Thoracic aorta (tissue), 2 donors: ENCODE measurements at places on chromosomes 11 and 22. TPM values are rescaled to one million over a fixed set of nuclear protein-coding genes. Genes with fewer than 3 reads are reported as not detected.

GRCh38 chr11:34242037-34242625 is 115.7 kb downstream of the ABTB2 start:
- H3K36me3 ChIP-seq = no peaks in the 10 kb centered on the region
- no peaks in the 10 kb centered on the region for H3K27me3 ChIP-seq
- no peak for DNase-seq
- peaks cover 6% of the 10 kb centered on the region for H3K4me1 ChIP-seq
- H3K4me3 ChIP-seq = no peak overlapping the region
- no peak overlapping the region for H3K27ac ChIP-seq

DNA sequence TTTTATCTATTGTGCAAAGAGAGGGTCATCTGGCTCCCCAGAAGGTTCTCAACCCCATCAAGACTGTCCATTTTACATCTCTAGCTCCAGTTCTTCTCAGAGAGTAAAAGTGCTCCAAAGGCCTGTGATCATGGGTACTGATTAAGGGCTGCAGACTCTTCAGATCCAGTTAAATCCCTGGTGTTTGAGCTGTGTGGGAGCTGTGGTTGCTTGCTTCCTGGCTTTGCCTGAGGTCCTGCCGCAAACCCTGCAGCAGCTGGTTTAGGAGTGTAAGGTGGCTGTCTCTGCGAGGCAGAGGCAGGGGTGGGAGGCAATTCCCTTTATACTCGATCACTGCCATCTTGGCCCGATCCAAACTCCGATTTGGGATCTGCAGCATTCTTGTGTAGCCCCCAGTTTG is 1.2 kb downstream of the MRPL17 start:
- H3K27ac ChIP-seq = peak overlapping the region; percentile 79
- H3K4me3 ChIP-seq = peak overlapping the region; percentile 83
- peaks cover 5% of the 10 kb centered on the region for H3K36me3 ChIP-seq
- no peak for DNase-seq
- peaks cover 7% of the 10 kb centered on the region for H3K4me1 ChIP-seq

DNA sequence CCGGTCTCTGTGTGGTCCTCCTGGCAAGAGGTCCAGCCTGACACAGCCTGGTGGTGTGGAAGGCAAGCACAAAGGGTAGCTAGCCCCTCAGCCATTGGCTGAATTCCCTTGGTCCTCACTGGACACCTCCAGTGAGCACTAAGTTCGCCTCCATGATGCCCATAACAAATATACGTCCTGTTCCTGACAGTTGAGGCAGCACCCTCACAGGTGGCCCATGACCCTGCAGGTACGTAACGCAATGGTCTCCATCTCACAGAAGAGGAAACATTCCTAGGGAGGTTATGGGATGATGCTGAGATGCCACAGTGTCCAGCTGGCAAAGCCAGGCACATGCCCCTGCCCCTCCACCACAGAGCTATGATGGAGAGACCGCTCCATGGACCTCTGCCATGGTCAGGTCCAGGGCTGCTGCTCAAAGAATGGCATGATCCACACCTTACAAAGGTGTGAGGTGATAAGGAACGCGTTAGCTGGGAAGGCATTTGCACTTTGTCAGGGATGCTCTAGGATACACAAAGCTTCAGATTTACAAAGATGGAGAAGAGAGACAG is 1.4 kb upstream of the GNAZ start:
- peaks cover 16% of the 10 kb centered on the region for H3K4me1 ChIP-seq
- peak overlapping the region; percentile 70 for H3K4me3 ChIP-seq
- no peaks in the 10 kb centered on the region for H3K36me3 ChIP-seq
- no peak overlapping the region for H3K27ac ChIP-seq

DNA sequence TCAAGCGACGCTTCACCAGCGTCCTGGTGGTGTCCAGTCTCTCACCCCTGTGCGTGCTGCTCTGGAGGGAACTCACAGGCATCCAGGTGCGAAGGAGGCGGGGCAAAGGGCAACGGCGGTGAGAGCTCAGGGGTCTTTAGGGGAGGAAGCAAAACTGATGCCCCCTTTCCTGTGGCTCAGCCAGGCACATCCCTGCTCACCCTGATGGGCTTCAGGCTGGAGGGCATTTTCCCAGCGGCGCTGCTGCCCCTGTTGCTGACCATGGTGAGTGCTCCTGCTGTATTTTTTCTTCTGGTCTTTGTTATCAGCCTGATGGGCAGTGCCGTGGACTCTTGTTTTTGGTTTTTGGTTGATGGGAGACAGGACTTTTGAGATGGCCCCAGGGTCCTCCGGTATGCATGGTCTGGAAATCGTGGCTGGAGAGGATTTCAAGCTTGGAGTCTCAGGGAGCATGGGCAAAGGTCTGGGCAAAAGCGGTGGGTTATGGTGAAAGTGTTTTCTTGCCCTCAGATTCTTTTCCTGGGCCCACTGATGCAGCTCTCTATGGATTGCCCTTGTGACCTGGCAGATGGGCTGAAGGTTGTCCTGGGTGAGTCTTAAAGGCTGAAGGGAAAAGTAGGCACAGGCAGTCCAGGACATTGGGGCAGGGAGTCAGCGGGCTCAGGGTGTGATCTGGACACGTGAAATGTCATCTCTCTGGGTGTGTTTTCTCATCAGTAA is 695 bp downstream of the RCE1 start:
- peak overlapping the region; percentile 96 for H3K27ac ChIP-seq
- DNase-seq = no peak
- no peaks in the 10 kb centered on the region for H3K27me3 ChIP-seq
- H3K4me1 ChIP-seq = peaks cover 17% of the 10 kb centered on the region
- H3K36me3 ChIP-seq = peaks cover 16% of the 10 kb centered on the region
- H3K4me3 ChIP-seq = peak overlapping the region; percentile 90

GRCh38 chr22:39149915-39150847 is 2.3 kb downstream of the CBX7 start:
- H3K36me3 ChIP-seq = peaks cover 5% of the 10 kb centered on the region
- no peaks in the 10 kb centered on the region for H3K27me3 ChIP-seq
- peaks cover 67% of the 10 kb centered on the region for H3K4me1 ChIP-seq
- peak overlapping the region; percentile 99 for H3K4me3 ChIP-seq
- peak overlapping the region; percentile 97 for H3K27ac ChIP-seq

DNA sequence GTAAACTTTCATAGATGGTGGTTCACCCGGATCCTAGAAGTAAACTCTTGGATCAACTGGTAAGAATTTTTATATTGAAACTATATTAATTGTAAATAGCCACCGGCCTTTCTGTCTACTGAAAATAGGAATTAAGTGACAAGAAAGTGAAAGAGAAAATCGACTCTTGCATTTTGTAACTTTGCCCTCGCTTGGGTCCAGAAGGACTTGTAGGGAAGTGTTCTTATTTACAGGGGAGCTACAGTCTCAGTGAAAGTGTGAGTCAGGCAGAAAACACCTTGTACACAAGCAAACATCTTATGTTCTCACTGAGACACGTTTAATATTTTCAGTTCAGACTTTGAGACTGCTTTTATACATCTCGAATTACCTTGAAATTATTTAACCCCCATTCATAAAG is 238.9 kb downstream of the BLID start:
- H3K4me1 ChIP-seq = no peaks in the 10 kb centered on the region
- H3K27me3 ChIP-seq = no peaks in the 10 kb centered on the region
- no peak for DNase-seq
- no peak overlapping the region for H3K27ac ChIP-seq

DNA sequence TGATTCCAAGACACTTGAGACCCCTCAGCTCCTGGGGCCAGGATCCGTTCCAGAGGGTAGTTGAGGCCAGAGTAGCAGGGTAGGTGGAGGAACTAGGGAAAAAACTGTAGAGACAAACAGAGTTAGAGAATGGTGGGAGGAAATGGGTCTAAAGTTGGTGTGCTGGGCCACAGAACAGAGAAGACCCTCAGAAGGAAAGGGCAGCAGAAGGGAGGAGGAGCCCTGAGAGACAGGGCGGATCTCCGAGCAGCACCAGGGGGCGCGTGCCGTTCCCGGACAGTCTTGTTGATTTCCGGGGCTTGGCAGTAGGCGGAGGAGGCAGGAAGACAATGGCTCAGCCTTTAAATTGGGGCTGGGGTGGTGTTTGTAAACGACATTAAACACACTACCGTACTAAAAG is 2.4 kb upstream of the CECR2 start:
- peaks cover 25% of the 10 kb centered on the region for H3K27me3 ChIP-seq
- H3K36me3 ChIP-seq = no peaks in the 10 kb centered on the region
- no peak overlapping the region for H3K4me3 ChIP-seq
- no peak for DNase-seq

- no peak within 1 kb of the TSS for H3K27ac ChIP-seq
- H3K4me1 ChIP-seq = no peaks in the 10 kb centered on the region
- H3K4me3 ChIP-seq = no peak within 1 kb of the TSS
- DNase-seq = no peak
- H3K27me3 ChIP-seq = no peaks in the 10 kb centered on the region
These were observed at the start of gene LRRC4C for GRCh38 chr11:41459465-41460401. LRRC4C (minus strand) TSS chr11:41459652.

DNA sequence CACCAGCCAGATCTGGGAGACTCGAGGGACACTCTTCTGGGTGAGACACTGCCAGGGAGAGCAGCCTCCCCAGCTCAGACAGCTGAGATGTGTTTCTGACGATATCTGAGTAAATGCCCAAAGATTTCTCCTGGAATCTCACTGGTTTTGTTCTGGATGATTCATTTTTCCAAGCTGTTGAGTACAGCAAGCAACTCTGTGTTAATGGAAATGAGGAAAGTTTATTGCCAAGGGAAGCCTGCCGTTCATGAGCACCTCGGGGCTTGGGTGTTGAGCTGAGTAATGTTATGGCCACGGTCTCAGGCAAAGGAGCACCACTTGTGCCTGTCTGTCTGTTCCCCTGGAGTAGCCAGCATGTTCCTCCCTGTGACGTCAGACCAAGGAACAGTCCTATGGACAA is 1132.4 kb downstream of the BRD1 start:
- DNase-seq = no peak
- no peaks in the 10 kb centered on the region for H3K4me1 ChIP-seq
- H3K27ac ChIP-seq = no peak overlapping the region
- no peak overlapping the region for H3K4me3 ChIP-seq
- H3K36me3 ChIP-seq = no peaks in the 10 kb centered on the region
- no peaks in the 10 kb centered on the region for H3K27me3 ChIP-seq

- H3K4me3 ChIP-seq = no peak overlapping the region
- DNase-seq = no peak
- H3K4me1 ChIP-seq = peaks cover 20% of the 10 kb centered on the region
- peaks cover 9% of the 10 kb centered on the region for H3K36me3 ChIP-seq
These were observed 30.5 kb upstream of the GNB1L start for GRCh38 chr22:19884954-19885751.

GRCh38 chr11:119759324-119759723 is 30.3 kb upstream of the NECTIN1 start:
- no peak overlapping the region for H3K27ac ChIP-seq
- no peaks in the 10 kb centered on the region for H3K36me3 ChIP-seq
- H3K4me1 ChIP-seq = no peaks in the 10 kb centered on the region
- DNase-seq = no peak
- no peak overlapping the region for H3K4me3 ChIP-seq

DNA sequence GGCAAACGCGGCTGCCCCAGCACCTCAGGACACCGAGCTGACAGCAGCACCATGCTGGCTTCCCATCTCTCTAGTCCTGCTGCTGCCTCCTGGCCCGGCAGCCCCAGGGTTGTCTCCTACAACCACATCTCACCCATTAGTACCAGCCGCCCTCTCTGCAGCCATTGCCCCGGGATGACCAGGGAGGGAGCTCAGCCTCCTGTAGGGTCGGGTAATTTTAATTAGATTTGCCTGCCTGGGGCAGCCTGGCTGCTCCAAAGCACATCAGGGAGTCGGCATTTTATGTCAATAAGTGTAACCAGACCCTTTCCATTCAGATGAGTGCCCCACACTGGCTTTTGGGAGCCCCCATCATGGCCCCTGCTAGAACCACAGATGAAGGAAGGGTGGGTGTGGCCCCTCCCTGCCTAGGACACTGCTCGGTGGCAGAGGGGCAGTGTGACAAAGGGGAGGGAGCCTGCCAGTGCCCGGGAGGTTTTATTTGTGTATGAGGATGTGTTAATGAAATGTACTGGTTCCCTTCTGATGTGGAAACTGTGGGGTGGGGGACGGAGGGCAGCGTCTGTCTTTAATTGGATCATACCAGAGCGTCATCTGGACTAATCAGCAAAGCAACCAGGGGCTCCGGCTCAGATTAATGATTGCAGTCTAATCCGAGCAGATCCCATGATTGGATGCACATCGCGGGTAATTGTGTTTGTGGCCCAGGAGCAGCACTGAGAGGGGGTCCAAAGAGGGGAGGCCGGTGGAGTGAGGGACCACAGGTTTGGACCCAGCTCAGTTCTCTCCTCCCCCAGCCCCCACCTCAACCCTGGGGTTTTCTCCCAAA is 125.3 kb downstream of the FEZ1 start:
- no peak overlapping the region for H3K4me3 ChIP-seq
- H3K4me1 ChIP-seq = peaks cover 16% of the 10 kb centered on the region
- no peak overlapping the region for H3K27ac ChIP-seq
- H3K36me3 ChIP-seq = no peaks in the 10 kb centered on the region
- no peaks in the 10 kb centered on the region for H3K27me3 ChIP-seq

Gene FAT3
- total RNA-seq = 16.0 TPM

Gene HTR3A
- total RNA-seq = not detected

Gene NLRP10
- total RNA-seq = 0.14 TPM

Gene HINFP
- total RNA-seq = 13.4 TPM

Gene OR51I1
- total RNA-seq = not detected

Gene ACR
- not detected for total RNA-seq

Gene SERHL2
- total RNA-seq = 1.9 TPM
